ENCODE measurements at places on chromosomes 4 and X.

GRCh38 chrX:41189156-41189555 lies 103.9 kb downstream of the USP9X start:
- no peak for DNase-seq

GRCh38 chr4:101309925-101310324 lies 37.4 kb downstream of the PPP3CA start:
- no peak for DNase-seq

- DNase-seq = no peak
Measured at GRCh38 chr4:123893011-123893981, 496.7 kb downstream of the SPRY1 start.

GRCh38 chrX:31124536-31124935 lies 52.7 kb upstream of the FTHL17 start:
- no peak for DNase-seq

DNA sequence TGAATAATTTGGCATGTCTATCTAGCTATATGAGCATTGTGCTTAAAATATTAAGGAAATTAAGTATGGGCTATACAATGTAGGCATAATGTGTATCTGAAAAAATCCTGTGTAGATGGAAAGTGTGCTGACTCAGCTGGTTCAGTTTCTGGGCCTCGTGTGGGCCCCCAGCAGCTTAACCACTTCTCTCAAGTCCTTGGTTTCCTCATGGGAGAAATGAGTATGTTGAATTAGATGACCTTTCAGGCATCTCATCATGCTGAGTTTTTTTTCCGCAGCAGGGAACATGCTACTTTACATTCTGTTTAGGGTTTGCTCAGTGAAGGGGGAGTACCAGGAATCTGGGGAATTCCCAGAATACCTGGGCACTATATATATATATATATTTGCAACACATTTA lies 30.5 kb downstream of the RHOH start:
- peak; percentile 64 for DNase-seq

DNA sequence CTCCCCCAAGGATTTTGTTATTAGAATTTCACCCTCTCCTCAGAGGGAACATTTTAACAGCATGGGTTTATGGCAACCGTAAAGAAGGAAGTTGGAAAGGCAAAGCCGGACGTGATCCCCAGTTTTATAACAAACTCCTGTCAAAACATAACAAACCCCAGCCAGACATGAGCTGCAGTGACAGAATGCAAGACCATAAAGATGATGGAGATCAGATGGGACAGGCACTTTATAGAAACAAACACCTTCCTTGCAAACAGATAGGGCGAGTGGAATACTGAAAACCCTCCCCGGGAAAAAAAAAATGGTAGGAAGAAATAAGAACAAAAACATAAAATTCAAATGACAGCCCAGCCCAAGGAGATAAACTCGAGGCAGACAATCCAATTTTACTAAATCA lies 281.4 kb downstream of the LDB2 start:
- DNase-seq = no peak

- no peak for DNase-seq
Measured at GRCh38 chr4:183289688-183290087, 30.4 kb downstream of the CLDN22 start.

GRCh38 chrX:43025806-43026315 lies 247.9 kb upstream of the PPP1R2C start:
- no peak for DNase-seq

DNA sequence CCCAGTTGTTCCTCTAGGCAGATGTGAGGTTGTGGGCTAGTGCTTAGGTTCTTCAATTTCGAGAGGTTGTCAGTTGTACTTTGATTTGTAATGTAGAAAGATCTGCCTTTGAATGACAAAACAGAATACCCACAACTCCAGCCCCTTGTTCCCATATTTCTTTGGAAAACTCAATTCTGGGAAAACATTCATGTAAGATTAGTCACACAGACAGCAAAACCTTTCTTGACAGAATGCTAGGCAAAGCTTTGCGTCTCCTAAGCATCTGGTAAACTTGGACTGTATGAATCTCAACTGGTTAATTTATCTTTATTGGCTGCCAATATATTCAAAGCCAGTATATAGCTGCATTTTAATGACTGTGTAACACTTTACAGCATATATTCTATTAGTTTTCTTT lies 34.9 kb downstream of the NOCT start:
- DNase-seq = no peak

DNA sequence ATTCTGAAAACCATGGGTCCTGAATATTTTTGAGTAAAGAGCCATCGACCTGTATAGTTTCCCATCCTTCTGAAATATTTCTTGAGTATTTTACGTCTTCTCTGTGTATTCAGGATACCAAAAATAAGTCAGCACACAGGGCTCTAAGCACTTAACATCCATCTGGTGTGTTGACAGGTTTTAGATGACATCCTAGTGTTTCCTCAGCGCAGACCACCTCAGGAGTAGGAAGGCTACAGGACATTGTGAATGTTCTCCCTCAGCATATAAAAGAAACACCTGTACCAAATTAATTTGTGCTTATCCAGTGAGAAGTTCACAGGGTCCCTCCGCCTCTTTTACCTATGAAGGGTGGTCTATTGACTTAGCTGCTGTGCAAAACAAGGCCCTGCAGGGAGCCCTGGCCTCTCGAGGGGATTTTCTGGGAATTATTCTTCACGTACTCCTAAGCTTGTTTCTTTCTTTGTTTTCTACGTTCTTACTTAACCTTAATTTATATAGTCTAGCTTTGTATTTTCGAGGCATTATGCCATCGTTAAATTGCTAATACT lies 241.8 kb downstream of the FBXO8 start:
- no peak for DNase-seq
